ENCODE measurements at places on chromosomes 2 and 18.
A peak's percentile ranks its signal among the peaks of the same experiment; 100 is the strongest.

- no peak for DNase-seq
These were observed 58.2 kb upstream of the DYNC1I2 start for GRCh38 chr2:171629113-171629512.

GRCh38 chr18:42030586-42031182 lies 75.7 kb downstream of the PIK3C3 start:
- no peak for DNase-seq

- no peak for DNase-seq
These were observed 1523.7 kb upstream of the ACVR2A start for GRCh38 chr2:146321175-146321574.

GRCh38 chr2:180196419-180196977 lies 189.4 kb upstream of the CWC22 start:
- no peak for DNase-seq

- DNase-seq = no peak
These were observed 176.8 kb downstream of the ZEB2 start for GRCh38 chr2:144343145-144343544.

GRCh38 chr2:157986761-157987160 lies 110.6 kb upstream of the ACVR1 start:
- DNase-seq = no peak

DNA sequence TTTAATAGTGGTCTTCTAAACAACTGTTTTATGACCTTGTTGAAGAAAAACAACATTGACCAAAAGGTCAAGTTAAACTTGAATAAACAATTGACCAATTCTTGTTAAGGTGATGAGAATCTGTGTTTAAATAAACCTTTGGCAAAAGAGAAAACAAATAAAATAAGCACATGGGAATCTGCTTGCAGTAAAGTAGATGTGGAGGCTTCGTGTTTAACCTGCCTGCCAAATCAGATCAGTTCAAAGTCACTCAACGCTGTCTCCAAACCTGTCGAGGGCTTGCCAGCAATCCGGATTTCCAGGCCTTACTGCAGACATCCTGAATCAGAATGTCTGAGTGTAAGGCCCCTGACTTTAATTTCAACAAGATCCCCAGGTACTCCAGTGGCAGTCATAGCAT lies 55.1 kb upstream of the AQP4 start:
- no peak for DNase-seq

- DNase-seq = no peak
These were observed 1262.9 kb downstream of the SUCLG1 start for GRCh38 chr2:83196225-83196624.

- no peak for DNase-seq
These were observed 67.6 kb downstream of the PTPN2 start for GRCh38 chr18:12816451-12816850.

DNA sequence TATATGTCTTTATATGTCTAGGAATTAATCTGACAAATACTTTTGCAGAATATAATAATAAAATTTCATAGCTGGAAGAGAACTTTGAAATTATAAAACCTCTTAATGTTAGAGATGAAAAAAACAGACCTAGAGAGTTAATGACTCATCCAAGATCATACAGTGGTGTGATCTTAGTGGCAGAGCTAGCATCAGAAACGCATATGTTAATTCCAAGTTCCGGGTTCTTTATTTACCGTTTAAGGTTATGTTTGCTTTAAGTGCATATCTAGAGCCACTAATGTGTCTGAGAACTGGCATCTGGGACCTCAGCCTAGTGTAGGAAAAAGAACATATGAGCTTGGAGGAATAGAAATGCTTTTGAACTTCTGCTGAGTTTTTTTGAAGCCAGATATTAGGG lies 24.3 kb downstream of the CERS6 start:
- no peak for DNase-seq

DNA sequence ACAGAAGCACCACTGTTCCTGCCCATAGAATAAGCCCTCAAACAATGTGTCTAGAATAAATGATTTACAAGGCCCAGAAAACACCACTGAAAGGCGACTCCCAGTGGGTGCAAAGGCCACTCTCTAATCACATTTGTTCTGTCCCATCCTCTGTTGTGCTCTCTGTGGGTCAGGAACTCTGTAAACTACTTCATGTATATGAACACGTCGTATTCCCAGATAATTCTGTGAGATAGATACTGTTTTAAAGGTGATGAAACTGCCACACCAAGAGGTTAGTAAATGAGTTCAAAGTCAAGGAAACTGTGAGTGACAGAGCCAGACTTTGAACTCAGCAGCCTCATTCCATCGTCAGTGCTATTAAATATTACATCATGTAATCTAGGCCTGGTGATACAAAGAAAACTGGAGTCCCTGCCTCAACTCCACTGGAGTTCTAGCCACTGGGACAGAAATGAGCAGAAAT lies 269.7 kb upstream of the DCC start:
- no peak for DNase-seq

DNA sequence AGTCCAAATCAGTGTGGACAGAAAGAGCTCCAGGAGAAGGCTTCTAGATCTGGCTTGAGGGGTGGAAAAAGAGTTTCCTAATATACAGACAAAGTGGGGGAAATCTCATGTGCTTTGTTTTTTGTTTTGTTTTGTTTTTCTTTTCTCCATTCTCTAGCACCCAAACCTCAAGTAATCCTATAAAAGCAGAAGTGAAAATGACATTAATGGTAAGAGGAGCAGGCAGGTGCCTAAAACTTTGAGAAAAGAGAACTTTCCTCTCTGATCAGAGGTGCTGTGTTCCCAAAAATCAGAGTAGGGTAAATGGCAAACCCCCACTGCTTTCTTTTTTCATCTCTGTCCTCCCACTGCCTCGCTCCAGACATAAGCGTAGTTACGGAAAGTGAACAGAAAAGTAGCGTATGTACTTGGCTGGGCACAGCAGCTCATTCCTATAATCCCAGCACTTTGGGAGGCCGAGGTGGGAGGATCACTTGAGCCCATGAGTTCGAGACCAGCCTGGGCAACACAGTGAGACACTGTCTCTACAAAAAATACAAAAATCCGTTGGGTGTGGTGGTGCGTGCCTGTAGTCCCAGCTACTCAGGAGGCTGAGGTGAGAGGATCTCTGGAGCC lies 77.8 kb downstream of the FAM161A start:
- no peak for DNase-seq

- peak; percentile 71 for DNase-seq
These were observed 68.6 kb downstream of the CAB39 start for GRCh38 chr2:230781130-230781797.

DNA sequence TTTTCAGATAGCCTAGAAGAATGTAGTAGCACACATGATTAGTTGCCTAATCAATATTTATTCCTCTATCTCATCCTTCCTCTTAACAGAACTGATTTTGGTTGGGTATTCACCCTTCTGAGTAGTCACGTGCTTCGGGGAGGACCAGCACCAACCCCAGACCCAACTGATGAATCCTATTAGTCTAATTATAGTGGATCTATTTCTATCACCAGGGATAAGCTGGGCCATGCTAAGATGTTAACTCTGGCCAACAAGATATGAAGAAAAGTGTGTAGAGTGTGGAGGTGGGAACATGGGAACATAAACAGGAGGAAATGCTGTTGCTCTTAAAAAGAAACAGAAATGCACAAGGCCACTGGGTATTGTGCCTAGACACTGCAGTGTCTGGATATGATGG lies 119.9 kb downstream of the THADA start:
- no peak for DNase-seq

GRCh38 chr2:118237451-118237850 lies 149.2 kb downstream of the INSIG2 start:
- DNase-seq = peak; percentile 8

GRCh38 chr18:33914399-33914798 lies 310.3 kb downstream of the NOL4 start:
- DNase-seq = no peak

- no peak for DNase-seq
These were observed 108.4 kb upstream of the SH3BP4 start for GRCh38 chr2:234843411-234843810.

DNA sequence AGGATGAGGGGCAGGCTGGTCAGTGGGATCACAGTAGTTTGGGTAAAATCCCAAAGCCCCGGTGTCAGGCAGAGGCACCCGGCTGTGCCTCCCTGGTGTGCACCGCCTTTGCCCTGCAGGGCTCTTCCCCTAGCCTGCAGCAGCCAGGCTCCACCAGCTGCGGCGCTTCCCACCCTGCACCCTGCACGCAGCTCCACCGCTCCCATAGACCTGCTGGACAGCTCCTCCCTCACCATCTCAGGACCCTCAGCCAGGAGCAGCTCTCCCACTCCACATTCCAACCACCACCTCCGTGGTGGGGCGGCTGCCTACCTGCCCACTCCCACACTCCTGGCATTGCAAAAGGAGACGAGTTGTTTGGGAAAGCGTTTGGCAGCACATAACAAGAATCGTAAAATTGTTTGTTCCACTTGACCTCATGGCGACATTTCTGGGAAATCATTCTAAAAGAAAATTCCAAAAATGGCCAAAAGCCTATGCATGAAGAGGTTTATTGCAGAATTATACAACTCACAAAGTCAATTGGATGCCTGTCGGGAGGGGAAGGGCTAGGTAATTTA lies 287.4 kb upstream of the HDAC4 start:
- no peak for DNase-seq

GRCh38 chr2:235642446-235643098 lies 148.7 kb downstream of the AGAP1 start:
- no peak for DNase-seq

DNA sequence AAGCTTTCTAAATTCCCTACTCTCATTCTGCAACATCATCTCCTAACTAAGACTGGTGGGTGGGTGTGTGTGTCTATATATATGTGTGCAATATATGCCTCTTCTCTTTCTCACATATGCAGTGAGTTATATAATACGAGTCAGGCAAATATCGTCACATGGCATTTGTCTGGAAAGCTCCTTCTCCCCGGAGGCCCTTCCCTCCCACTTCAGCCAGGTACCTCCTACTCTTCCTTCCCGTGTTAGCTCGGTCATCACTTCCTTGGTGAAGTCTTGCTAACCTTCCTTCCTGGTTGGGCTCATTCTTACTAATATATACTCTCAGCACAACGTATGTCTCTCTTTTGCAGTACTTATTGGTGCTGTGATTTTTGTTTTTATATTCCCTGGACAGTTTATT lies 66.4 kb upstream of the NCK2 start:
- DNase-seq = no peak

DNA sequence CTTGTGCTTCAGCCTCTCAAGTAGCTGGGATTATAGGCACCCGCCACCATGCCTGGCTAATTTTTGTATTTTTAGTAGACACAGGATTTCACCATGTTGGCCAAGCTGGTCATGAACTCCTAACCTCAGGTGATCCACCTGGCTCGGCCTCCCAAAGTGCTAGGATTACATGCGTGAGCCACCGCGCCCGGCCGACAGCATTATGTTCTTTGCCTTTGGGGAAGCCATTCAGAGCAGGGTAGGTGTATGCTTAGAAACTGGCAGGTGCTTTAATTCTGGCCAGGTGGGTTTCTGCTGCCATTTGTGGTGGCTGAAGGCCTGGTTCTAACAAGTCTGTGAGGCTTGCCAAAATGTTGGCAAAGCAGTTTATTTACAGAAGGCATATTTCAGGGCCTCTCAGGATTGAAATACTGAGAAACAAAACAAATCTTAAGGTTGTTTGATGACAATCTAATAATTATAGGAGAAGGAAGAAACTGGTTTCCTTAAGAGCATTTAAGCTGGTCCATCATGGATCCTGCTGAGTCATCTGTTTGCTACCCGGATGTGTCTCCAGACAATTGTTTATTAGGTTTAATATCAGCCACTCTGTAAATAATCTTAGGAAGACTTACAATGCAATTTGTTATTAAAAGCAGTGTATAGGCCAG lies 16.0 kb downstream of the SLC20A1 start:
- no peak for DNase-seq

GRCh38 chr2:226831266-226831665 lies 4.6 kb upstream of the RHBDD1 start:
- no peak for DNase-seq

- DNase-seq = no peak
These were observed 4.0 kb upstream of the SLC11A1 start for GRCh38 chr2:218378053-218378452.

GRCh38 chr2:207772081-207772843 lies 2.6 kb upstream of the FZD5 start:
- no peak for DNase-seq

DNA sequence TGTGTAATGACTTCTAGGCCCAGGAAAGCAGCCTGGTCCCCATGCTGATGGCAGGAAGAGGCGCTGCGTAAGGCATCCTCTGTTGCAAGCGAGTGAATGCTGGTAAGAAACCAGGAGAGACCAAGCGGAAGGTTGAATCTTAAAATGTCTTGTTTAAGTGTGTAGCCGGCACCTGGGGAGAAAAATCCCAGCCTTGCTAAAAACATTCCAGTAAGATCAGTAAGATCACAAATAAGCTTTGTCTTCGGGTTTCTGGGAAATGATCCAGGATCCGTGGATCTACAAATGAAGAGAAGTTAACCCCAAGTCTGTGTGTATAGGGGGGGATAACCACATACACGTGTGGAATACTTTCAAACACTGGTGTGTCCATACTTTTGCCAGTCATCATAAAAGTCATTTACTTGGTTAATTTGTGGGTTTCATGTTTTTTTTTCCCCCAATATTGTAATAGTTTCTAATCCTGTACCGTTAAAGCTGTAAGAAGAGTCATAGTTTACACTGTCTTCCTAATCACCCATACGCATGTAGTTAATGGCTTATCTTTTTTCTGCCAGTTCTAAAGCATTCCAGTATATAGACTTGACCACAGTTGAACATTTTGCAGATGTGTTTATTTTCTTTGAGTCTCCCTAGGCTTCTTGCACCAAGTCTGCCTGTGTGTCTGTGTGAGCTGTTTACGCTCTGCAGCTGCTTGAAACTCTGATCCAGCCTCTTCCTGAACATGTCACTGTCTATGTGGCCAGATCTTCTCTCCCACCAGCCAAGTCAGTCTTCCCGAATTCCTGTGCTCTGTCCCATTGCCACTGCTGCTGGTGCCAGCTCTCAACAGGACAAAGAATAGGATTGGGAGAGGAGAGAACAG lies 135.9 kb upstream of the ARL4C start:
- DNase-seq = no peak

- DNase-seq = no peak
These were observed 394.8 kb downstream of the PID1 start for GRCh38 chr2:228876276-228876675.

- no peak for DNase-seq
These were observed 73.9 kb upstream of the TRIB2 start for GRCh38 chr2:12642859-12643258.

- DNase-seq = no peak
These were observed 36.5 kb upstream of the ASNSD1 start for GRCh38 chr2:189624648-189625355.

- no peak for DNase-seq
These were observed 176.2 kb upstream of the ST6GAL2 start for GRCh38 chr2:107062173-107062572.

- DNase-seq = no peak
These were observed 353.8 kb downstream of the INSIG2 start for GRCh38 chr2:118442046-118442445.

DNA sequence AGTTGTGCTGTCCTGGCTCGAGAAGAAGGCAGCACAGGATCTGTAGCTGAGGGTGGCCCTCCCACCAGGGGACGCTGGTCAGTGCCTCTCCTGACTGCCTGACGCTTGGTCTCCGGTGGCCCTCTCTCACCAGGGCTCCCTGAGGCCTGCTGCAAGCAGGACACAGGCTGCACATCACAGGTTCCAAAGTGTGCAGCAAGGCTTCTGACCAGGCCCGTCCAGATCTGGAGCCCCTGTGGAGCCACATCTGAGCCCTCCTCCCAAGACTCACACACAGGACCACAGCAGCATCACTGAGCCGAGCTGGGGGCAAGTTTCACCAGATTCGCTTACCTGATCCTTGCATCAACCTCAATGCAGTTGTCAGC lies 12.1 kb downstream of the AMER3 start:
- DNase-seq = no peak
